ENCODE measurements at places on chromosomes 12 and 14. TPM values are rescaled to one million over a fixed set of nuclear protein-coding genes. Genes with fewer than 3 reads are reported as not detected.

DNA sequence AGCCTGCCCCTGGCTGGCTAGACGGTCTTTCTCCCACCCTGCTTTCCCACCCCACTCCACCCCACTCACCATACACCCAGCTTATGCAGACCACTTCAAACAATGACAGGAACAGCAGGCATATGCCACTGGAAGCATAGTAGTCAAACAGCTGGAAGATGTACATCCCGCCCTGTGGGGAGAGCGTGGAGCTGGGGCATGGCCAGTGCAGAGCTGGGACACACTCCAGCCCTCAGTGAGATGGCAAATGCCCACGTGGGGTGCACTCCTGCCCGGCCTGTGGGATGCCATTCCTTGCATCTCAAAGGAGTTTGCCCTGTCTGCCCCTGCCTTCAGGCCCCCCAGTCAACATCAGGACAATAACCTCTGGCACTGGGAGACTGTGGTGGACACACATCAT is 18.8 kb downstream of the SLC6A12 start:
- no peak for DNase-seq

DNA sequence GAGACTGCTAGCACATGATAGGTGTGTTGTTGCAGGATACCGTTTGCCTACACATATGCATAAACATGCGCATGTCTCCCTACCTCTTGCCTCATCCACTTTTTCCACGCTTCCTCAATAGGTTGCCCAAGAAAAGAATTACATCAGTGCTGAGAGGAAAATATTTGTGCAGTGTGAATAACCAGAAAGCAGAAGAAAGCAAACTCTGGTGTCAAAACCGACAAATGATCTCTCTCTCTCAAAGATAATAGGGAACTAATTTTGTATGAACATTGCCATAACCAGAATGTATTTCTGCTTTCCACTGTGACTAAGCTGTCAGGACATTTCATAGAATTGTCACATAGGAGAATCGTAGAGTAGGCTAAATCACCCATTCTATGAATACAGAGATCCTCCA is 1.3 kb downstream of the CLEC7A start:
- DNase-seq, result no peak

DNA sequence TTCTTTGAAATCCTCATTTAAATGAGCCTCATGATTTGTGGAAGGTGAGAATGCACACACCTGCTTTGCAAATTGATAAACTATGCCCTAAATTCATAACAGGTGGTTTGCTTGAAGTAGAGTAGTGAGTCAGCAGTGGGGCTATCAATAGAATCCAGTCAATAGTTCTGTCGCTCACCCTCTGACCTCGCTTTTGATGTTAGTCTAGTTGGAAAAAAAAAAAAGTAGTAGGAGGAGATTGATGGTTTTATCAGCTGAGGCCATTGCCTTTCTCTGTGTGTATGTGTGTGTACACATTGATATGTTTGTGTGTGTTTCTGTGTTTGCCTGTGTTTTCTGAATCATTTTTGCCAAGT is 267.3 kb downstream of the SNAPC1 start:
- DNase-seq, result no peak

DNA sequence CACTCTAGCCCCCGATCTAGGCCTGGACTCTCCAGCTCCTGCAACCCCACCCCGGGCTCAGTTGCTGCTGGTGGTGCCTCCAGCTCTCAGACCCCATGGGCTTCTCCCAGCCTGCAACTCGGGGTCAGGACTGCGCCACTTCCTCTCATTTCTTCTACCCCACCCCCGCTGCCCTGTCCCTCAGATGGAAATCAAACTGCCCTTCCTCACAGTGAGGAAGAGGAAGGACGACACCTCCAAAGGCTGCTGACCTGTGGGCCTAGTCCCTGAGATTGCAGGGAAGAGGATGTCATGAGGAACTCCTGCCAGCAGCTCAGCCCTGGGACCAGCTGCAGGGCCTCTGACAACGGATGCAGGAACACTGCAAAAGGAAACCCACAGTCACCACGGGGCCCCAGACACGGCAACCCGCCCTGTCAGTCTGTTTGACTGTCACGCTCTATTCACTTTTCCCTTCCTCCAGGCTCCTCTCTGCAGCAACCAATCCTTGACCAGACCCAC is 29.3 kb upstream of the PNMA1 start:
- DNase-seq, result peak; percentile 73

- DNase-seq, result no peak
These were observed 72.0 kb downstream of the ZFC3H1 start for GRCh38 chr12:71591601-71592000.

DNA sequence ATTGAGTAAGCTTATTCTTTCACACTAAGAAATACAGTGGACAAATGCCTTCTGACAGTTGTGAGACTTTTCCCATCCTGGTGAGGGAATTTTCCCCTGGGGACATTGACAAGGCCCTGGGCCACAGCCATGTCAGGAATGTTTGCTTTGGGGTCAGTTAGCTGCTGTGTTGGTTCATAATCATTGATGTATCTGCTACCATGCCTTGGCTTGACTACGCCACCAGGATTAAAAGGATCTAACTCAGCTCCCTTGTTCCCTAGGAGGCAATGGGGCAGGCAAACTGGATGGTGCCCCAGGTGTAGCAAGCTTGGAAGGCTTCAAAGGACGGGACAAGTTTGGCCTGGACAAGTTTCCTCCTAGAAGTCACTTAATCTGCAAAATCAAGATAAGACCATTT is 3.1 kb upstream of the CCDC88C start:
- DNase-seq, result no peak

MIP gene
- total RNA-seq, result not detected

Data from mucosa of descending colon (tissue), 3 donors.